ENCODE measurements at places on chromosomes 13 and 19.

- peak; percentile 84 for DNase-seq
- H3K4me3 ChIP-seq = peak overlapping the region; percentile 66
- H3K4me1 ChIP-seq = peaks cover 36% of the 10 kb centered on the region
- peak overlapping the region; percentile 78 for H3K27ac ChIP-seq
- no peaks in the 10 kb centered on the region for H3K27me3 ChIP-seq
- no peaks in the 10 kb centered on the region for H3K36me3 ChIP-seq
Measured at GRCh38 chr19:16327911-16328823, 3.5 kb downstream of the KLF2 start.

DNA sequence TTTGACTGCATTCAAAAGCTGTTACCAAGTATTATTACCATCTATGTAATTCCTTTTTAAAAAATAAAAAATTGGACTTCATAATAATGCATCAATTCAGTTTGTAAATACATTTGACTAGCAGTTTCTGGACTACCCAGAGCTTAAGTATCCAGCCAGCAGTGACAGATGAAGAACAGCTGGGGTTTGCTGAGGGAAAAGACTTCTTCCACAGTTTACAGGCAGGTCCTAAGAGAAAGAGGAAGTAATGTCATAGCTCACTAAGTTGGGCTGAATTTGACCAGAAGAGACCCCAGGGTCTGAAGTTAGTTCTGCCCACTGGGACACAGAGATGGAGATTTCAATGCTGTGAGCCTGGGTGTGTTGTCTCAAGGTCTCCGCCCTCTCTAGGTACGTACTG, 96.4 kb downstream of the MBNL2 start:
- peak overlapping the region; percentile 81 for H3K27ac ChIP-seq
- no peak overlapping the region for H3K4me3 ChIP-seq
- no peaks in the 10 kb centered on the region for H3K27me3 ChIP-seq
- H3K36me3 ChIP-seq = no peaks in the 10 kb centered on the region
- H3K4me1 ChIP-seq = peaks cover 88% of the 10 kb centered on the region
- DNase-seq = no peak

DNA sequence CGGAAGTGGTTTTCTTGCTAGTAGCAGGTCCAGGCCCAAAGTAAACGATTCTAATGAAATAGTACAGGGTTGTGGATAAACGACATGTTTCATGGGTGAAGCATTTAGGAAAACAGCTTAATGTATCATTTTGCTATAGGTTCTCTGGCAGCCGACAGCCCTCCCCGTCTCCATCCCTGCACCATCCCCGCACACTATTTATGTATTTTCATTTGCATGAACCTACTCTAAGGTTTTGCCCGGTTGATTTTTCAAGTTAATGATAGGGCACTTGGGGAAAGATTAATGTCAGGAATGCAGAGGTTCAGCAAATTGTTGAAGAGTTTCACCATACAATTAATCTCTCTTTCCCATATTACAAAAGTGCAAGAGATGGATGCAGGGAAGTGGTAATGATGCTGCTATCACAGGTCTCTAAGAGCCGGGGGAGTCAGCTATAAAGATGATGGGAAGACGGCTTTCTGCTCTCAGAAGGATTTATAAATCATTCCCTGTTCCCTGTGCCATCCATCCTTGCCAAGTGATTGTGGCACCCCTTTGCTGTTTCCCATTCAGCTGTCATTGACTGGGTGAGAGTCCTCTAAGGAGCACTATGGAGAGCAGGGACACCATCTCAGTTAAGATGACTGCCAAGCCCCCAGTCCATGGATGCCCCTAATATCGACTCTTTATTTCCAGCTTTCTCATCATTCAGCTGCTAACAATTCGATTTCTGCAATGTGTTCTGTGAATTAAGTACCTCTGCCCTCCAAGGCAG, 186.3 kb downstream of the IRS2 start:
- no peak overlapping the region for H3K27ac ChIP-seq
- no peak overlapping the region for H3K4me3 ChIP-seq
- no peaks in the 10 kb centered on the region for H3K4me1 ChIP-seq
- H3K36me3 ChIP-seq = no peaks in the 10 kb centered on the region

DNA sequence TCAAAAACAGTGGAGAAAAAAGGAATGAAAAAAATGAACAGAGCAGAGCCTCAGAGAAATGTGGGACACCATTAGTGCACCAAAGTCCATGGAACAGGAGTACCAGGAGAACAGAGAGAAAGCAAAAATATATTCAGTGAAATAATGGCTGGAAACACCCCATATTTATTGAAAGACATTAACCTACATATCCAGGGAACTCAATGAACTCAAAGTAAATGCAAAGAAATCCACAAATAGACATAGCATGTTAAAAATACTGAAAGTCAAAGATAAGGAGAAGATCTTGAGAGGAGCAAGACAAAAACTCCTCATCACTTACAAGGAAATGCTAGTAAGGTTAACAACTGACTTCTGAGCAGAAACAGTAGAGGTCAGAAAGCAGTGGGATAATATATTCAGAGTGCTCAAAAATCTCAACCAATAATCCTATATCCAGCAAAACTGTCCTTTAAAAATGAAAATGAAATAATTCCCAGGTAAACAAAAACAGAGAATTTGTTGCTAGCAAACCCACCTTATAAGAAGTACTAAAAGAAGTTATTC, 35.6 kb downstream of the METTL21C start:
- no peaks in the 10 kb centered on the region for H3K27me3 ChIP-seq
- no peaks in the 10 kb centered on the region for H3K4me1 ChIP-seq
- no peak overlapping the region for H3K27ac ChIP-seq
- no peak overlapping the region for H3K4me3 ChIP-seq
- no peak for DNase-seq

DNA sequence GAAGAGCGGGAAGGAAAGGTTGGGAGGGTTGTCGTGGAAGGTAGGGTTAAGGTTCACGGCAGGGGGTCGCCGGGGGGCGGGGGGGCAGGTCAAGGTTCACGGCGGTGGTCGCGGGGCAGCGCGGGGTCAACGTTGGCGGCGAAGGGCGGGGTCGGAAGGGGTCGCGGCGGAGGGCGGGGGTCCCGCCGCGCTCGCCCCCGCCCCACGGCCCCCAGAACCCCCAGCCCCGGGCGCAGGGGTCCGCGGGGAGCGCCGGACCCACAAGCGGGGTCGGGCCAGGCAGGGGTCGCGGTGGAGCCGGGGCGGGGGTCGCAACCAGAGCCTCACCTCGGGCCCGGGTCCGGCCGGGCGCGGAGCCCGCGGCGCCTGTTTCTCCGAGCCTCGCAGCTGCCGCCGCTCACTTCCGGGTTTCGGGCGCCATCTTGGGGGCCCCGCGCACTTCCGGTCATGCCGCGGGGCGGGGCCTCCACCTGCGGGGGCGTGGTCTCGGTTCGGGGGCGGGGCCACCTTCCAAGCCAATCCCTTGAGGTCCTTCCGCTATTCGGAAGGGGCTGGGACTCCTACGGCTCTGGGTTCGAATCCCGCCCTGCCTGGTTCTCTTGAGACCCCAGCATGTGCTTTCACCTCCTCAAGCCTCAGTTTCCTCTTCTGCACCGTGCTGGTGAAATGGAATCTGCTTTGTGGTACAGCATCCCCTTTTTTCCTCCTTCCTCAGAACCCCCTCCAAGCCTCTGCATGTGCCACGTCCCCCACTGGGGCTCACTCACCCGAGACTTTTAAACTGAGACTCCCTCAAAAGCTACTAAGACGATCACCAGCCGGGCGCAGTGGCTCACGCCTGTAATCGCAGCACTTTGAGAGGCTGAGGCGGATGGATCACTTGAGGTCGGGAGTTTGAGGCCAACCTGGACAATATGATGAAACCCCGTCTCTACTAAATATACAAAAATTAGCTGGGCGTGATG, at the start of gene SBNO2:
Gene SBNO2 (minus strand): TSS at position 424 of the 965 bp plus-strand sequence. CDS start 19,992 bp downstream, outside the sequence.
- peak; percentile 80 for DNase-seq
- no peaks in the 10 kb centered on the region for H3K36me3 ChIP-seq
- peak within 1 kb of the TSS; percentile 86 for H3K27ac ChIP-seq
- peaks cover 12% of the 10 kb centered on the region for H3K4me1 ChIP-seq

GRCh38 chr13:33213797-33214196, 71.8 kb downstream of the STARD13 start:
- no peak overlapping the region for H3K4me3 ChIP-seq
- H3K36me3 ChIP-seq = no peaks in the 10 kb centered on the region
- peaks cover 27% of the 10 kb centered on the region for H3K4me1 ChIP-seq
- no peak for DNase-seq

GRCh38 chr13:112704308-112705145, 14.7 kb downstream of the ATP11A start:
- DNase-seq = no peak
- H3K4me1 ChIP-seq = peaks cover 17% of the 10 kb centered on the region
- H3K27me3 ChIP-seq = no peaks in the 10 kb centered on the region
- H3K4me3 ChIP-seq = no peak overlapping the region
- peak overlapping the region; percentile 34 for H3K27ac ChIP-seq

- peak overlapping the region; percentile 100 for H3K27ac ChIP-seq
- H3K27me3 ChIP-seq = no peaks in the 10 kb centered on the region
- peaks cover 59% of the 10 kb centered on the region for H3K4me1 ChIP-seq
- H3K4me3 ChIP-seq = peak overlapping the region; percentile 40
- DNase-seq = peak; percentile 81
Measured at GRCh38 chr19:48629599-48630295, 7.4 kb downstream of the DBP start.

DNA sequence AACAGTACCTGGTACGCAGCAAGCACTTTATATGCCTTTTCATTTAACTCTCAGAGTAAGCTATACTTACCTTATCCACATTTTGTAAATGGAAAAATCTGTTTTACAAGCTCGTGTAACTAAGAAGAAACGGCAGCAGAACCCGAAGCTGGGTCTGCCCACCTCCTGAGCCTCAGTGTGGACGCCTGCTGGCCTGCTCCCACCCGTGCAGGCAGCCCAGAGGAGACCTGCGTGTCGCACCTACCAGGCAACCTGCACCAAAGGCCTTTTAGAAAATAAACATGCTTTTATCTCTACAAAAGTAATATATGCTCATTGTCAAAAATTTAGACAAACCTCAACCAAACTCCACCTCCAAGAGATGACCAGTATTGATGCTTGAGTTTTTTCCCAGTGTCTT, 62.7 kb downstream of the CRYL1 start:
- H3K27ac ChIP-seq = no peak overlapping the region
- DNase-seq = no peak
- no peaks in the 10 kb centered on the region for H3K36me3 ChIP-seq
- H3K27me3 ChIP-seq = no peaks in the 10 kb centered on the region

DNA sequence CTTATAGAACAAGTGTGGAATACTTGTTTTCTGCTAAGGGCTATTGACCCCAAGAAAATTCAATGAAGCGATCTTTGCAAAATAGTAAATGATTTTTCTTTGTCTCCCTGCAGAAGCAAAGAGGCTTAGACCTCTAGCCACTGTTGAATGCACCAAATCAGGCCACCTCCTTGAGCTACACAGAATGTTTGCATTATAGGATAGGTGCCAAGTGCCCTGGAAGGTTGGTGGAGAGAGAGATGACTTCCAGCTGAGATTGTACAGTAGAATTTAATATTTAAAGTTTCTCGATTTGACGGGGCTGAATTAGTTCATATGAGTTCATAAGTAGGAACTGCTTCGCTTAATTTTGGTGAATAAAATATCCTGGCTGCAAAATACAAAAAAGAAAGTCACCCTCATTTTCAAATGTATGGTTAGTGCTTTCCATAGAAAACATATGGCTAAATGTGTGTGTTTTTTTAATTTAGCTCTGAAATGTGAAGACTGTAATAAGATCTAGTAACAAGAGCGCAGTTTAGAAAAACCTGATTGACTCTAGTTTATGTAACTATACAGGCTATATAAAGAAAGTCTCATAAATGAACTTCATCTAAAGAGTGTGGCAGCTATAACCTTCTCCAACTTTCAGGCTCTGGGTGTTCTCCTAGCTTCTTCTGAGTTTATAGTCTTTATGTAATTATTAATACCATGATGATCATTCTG, 41.6 kb downstream of the LRCH1 start:
- H3K27ac ChIP-seq = peak overlapping the region; percentile 69
- peaks cover 50% of the 10 kb centered on the region for H3K4me1 ChIP-seq
- H3K27me3 ChIP-seq = no peaks in the 10 kb centered on the region
- H3K4me3 ChIP-seq = no peak overlapping the region
